ENCODE measurements at places on chromosomes 6 and 20.
A peak's percentile ranks its signal among the peaks of the same experiment; 100 is the strongest.

GRCh38 chr20:51500936-51501335, 41.6 kb downstream of the NFATC2 start:
- DNase-seq, result no peak

GRCh38 chr6:157760589-157761330, 62.3 kb upstream of the SNX9 start:
- peak; percentile 83 for DNase-seq

DNA sequence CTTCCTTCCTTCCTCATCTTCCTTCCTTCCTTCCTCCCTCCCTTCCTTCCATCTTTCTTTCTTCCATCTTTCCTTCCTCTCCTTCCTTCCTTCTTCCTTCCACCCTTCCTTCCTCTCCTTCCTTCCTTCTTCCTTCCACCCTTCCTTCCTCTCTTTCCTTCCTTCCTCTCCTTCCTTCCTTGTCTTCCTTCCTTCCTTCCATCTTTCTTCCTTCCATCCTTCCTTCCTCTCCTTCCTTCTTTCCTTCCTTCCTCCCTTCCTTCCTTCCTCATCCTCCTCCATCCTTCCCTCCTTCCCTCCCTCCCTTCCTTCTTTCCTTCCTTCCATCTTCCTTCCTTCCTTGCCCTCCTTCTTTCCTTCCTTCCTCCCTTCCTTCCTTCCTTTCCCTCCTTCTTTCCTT, 361.4 kb upstream of the TSHZ2 start:
- no peak for DNase-seq

- no peak for DNase-seq
Observed at GRCh38 chr6:27288136-27289044, 23.7 kb downstream of the POM121L2 start.

DNA sequence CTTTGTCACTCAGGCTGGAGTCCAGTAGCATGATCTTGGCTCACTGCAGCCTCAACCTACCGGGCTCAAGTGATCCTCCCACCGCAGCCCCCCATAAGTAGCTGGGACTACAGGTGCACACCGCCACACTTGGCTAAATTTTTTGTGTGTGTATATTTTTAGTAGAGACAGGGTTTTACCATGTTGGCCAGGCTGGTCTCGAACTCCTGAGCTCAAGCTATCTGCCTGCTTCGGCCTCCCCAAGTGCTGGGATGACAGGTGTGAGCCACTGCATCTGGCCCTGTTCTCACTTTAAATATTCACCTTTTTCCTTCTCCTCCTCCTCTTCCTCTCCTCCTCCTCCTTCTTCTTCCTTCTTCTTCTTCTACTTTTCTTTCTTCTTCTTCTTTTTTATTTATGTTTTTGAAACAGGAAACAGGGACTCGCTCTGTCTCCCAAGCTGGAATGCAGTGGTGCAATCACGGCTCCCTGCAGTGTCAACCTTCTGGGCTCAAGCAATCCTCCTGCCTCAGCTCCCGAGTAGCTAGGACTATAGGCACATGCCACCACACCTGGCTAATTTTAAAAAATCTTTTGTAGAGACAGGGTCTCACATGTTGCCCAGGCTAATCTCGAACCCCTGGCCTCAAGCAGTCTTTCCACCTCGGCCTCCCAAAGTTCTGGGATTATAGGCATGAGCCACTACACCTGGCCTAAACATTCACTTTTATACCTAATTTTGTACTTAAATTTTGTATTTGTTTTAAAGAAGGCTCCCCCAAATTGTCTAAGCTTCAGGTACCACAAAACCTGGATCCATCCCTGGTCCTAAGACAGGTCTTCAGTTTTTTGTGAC, 47.2 kb upstream of the NCOA3 start:
- DNase-seq, result peak; percentile 23

All from cardiac fibroblast (primary cell).